Putamen (tissue), 1 donor: ENCODE measurements at places on chromosomes 12 and 14.
A peak's percentile ranks its signal among the peaks of the same experiment; 100 is the strongest.

- DNase-seq: no peak
Measured at GRCh38 chr12:70560671-70561070, 76.6 kb downstream of the PTPRB start.

- no peak for DNase-seq
Measured at GRCh38 chr12:49345051-49345824, 1.4 kb upstream of the DNAJC22 start.

DNA sequence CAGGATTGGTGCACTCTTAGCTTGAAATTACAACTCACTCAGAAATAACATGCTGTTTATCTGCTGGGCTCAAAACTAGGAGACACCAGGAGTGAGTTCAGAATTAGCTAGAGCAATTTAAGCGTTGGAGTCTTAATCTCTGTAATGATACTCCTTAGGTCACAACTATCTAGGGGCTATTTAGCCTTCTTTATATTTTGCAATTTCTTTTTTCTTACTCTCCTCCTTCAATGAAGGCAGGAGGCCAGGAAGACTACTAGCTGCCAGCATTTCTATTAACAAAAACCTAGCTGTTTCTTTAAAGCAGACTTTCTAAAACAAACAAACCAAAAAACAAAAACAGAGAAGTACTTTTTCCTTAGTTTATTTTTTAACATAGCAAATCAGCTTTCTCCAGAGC lies 226.2 kb downstream of the TRHDE start:
- no peak for DNase-seq

GRCh38 chr14:67477926-67478799 lies 10.4 kb downstream of the TMEM229B start:
- no peak for DNase-seq

GRCh38 chr14:88005978-88006851 lies 1.3 kb downstream of the GPR65 start:
- DNase-seq: no peak

GRCh38 chr12:92332552-92332951 lies 186.9 kb upstream of the BTG1 start:
- no peak for DNase-seq

DNA sequence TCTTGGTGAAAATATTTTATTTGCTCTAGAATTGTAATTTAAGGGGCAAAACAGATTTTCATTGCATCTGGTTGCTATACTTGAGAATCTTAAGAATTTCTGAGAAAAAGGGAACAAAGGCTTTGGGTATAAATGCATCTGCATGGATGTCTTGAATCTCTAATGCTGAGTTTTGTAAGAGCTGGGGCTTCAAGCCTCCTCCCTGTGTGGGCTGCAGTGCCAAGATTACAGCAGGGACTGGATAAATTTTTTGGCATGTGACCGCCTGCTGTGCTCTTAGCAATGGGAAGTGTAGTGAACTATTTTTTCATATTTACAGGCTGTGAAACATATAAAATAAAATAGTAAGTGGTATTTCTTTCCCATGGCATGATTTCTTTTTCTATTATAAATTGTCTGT lies 70.0 kb downstream of the SLC38A6 start:
- DNase-seq: no peak

DNA sequence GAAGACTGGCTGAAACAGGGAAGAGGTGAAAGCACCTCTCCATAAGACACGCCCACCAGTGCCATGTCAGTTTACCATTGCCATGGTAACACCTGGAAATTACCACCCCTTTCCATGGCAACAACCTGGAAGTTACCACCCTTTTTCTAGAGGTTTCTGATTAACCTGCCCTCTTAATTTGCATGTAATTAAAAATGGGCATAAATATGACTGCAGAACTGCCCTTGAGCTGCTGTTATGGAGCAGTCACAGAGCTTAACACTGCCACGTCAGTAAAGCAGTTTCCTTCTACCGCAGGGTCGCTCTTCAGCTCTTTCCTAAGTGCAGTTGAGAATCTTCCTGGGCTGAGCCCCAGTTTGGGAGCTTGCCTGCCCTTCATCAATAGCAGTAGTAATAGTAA lies 55.2 kb downstream of the RASSF3 start:
- no peak for DNase-seq

DNA sequence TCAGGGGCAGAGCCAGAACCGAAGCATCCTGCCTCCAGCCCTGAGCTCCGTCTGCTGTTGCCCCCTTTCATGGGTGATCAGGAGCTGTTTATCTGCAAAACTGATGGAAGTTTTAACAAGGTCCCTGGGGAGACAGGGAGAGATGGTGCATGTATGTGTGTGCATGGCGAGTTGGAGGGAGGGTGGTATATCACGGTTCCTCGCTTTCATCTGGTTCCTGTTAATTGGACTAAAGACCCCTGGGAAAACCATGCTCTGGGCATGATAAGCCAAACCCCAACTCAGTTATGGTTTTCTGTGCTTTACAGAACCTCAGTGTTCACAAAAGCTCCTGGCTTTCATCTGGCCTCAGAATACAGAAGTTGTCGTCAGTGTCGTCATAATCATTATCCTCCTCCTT lies 133.6 kb downstream of the KSR2 start:
- no peak for DNase-seq

DNA sequence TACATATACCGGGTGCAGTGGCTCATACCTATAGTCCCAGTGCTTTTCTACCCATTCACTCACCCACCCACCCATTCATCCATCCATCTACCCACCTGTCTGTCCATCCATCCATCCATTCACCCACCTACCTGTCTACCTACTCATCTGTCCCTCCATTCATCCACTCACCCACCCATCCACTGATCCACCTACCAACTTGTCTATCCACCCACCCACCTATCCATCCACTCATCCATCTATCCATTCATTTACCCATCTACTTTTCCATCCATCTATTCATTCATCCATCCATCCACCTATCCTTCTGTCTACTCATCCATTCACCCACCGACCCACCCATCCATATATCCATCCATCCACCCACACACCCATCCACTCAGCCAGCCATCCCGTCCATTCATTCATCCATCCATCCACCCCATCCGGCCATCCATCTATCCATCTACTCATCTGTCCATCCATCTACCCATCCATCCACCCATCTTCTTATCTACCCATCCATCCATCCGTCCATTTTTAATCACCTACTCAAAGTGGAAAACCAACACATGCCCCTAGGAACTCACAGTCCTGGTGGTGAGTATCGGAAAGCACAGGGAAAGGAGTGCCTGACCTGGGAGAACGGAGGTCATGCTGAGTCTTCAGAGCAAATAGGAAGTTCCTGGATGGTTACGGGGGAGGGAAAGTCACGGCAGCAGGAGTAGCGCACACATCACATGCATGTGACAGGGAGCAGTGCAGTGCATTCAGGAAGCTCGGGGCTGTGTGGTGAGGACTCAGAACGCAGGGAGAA lies 20.0 kb downstream of the DDX51 start:
- DNase-seq: no peak

DNA sequence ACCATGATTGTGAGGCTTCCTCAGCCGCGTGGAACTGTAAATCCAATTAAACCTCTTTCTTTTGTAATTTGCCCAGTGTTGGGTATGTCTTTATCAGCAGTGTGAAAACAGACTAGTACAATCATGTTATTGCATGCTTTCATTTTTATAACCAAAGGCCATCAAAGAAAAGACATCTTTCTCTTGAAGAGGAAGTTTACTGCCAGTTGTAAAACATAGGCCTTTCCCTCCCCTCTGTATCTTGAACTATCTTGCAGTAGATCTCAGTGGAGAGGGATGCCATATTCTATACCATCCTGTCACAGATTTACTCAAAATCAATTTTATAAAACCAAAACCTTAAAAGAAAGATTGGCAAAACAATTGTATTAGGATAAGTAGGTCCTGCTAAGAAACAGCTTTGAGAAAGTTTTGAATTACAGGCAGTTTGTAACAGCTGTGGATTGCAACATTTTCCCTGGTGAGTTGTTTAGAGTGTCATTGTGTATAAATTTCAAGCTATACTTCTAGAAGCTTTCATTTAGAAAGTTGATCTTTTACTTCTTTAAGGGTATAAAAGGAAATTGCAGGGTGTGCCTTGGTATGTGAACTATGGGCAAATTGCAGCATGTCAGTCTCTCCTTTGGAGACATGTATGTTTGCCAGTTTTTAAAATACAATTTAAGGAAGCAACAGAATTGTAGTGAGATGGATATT lies 128.0 kb downstream of the ATP23 start:
- no peak for DNase-seq

DNA sequence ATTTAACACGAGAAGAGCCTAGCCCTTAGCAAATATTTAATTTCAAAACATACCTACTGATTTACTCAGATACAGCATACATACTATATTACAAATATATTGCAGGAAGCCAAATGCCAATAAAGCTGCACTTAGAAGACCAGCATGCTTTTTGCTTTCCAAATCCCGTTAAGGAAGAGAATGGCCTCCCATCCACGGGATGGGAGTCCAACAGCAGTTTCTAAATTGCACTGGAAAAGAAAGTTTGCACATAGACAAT lies 156.3 kb upstream of the FOXN3 start:
- DNase-seq: no peak

- no peak for DNase-seq
Measured at GRCh38 chr14:56878766-56879165, 68.5 kb upstream of the OTX2 start.

DNA sequence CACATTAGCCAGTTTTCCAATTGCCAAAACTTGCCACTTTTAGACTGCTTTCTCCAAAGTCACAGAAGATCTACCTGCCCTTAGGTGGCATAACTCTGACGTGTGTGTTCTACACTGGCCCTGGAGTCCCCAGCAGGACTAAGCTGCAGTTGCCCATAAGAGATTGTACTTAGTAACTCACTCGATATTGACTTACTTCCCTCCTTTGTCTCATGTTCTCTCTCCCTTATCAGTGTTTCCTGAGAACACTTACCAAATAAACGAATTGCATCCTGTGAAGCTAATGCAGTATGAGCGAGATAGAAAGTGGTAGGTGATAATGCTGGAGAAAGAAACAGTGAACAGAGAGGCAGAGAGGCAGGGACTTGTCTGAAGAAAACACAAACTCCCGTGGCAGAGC lies 117.2 kb downstream of the NUAK1 start:
- no peak for DNase-seq

GRCh38 chr12:55385891-55386290 lies 14.4 kb upstream of the OR6C65 start:
- DNase-seq: no peak

DNA sequence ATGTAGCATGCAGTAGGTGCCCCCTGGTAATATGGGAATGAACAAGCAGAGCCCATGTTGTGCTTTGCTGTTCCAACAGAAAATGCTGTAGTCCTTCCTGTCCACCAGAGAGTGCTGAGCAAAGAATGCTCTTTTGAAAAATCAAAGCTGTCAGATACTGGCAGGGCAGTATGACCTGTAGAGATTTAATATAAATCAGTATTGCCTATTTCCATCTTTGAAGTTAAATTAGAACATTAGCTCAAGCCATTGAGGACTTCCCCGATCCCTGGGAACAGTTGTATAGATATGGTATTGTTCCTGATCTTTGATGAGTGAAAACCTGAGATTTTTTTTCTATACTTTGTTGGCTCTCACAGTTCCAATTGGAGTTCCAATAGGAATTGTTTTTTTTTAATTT lies 13.0 kb downstream of the TTC8 start:
- no peak for DNase-seq

DNA sequence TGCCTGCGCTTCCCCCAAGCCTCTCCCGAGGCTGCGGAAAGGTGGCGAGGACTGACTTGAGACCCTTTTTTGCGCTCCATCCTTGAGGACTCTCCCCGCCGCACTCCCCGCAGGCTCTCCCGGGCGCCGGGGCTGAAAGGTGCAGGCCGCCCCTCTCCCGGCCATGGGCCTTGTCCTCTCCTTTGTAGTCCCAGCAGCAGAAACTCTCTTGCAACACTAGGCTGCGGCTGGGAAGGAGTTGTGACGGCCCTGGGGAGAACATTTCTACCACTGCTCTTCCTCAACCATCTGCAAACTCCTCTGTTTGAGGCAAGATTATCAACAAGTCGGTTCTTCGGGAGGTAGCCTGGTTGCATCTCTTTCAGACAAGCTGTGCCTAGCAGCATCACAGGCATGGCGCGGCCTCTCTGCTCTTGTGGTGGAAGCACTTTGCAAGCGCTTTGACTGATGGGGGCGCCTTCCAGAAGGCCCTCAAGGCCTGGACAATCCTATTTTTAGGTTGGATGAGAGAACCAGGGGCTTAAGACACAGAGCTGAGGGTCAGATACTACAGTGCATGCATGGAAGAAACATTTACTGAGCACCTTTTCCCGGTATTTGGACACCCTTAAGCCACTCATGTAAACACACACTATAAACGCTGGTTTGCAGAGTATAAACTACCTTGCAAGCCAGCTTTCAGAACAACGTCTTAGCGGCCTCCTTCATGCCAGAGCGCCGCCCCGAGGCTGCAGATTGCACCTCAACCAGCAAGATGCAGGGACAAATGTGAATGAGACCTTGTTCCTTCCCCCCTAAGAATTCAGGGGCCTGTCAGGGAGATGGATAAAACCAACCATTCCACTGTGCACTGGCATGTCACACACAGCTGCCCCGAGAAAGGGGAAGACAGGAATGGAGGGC lies 1.2 kb upstream of the PRIMA1 start:
- DNase-seq: peak; percentile 27

DNA sequence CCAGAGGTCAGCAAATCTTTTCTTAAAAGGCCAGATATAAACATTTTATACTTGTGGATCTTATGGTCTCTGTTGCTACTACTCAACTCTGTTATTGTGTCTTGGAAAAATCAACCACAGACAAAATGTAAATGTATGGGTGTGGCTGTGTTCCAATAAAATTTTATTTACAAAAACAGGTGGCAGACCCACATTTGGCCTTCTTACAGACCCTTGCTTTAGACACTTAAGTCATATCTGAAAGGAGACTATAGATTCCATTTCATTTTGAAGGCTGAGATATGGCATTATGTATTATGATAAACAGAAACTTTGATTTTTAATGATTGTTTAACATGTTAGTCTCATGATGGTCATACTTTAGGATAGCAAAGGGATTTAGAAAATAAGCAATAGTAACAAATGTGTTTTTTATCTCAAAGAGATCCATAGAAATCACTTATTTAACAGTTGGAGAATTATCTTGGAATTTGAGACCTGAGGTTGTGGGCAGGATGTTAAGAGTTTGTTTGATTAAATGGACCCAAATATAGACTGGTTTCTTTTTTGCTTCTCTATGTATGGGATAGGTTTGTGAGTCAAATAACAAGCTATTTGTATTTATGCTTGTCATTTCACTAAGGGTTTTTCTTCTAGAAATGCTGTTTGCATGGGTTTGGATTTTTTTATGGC lies 51.2 kb downstream of the PPFIBP1 start:
- no peak for DNase-seq

GRCh38 chr14:30283822-30284446 lies 275.0 kb upstream of the G2E3 start:
- DNase-seq: no peak

GRCh38 chr14:65478596-65478995 lies 66.1 kb downstream of the FUT8 start:
- no peak for DNase-seq

DNA sequence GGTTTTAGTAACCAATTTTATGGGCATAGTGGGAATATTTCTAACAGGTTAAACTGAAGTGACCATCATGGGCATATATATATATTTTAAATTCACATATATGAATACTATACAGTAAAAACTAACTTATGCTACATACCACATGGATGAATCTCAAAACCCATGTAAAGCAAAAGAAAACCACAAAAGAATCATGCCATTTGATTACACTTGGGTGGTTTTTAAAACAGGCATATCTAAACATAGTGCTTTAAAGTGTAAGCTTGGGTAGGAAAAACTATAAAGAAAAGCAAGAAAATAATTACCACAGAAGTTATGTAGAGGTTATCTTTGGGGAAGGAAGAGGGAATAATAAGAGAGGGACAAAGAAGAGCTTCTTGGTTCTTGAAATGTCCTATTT lies 326.1 kb downstream of the NAV3 start:
- DNase-seq: no peak
